CD4-positive, alpha-beta T cell (primary cell): ENCODE measurements at places on chromosomes 6 and 20.

- DNase-seq = no peak
Observed at GRCh38 chr6:20757761-20758160, 223.5 kb downstream of the CDKAL1 start.

GRCh38 chr6:11245381-11246256, 13.2 kb upstream of the NEDD9 start:
- no peak for DNase-seq

DNA sequence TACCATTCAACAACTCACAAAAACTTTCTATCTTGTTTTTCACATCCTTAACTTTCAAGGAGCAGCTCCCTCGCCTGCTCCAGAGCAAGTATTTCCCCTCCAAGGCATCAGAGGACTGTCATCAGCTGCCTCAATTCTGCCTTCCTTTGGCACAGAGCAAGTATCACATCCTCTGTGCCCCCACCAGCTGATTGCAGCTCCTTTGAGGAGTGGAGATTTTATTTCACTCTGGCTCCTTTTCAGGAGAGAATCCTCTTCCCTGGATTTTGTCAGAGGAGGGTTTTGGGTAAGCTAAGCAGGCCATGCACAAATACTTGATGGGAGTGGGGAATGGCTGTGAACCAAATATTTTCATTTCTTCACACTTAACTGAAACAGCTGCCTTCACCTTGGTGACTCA, 610.5 kb upstream of the FLRT3 start:
- DNase-seq = no peak

DNA sequence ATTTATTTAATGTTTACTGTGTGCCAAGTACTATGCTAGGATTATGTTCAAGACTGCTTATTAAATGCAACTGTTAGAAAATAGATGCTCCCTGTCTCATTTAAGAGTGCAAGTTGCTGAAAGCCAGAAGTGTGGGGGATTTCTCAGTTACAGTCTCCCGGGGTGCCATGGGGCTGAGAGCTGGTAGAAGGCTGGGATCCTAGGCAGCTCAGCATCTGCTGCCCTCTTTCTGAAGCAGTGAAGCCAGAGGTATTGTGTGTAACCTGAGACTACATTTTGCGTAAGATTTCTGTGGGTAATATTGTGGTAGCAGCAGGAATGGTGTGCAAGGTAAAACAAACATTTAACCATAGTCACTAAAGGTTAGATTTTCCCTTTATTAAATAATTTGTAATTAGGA, 120.6 kb downstream of the AKAP7 start:
- DNase-seq = no peak

DNA sequence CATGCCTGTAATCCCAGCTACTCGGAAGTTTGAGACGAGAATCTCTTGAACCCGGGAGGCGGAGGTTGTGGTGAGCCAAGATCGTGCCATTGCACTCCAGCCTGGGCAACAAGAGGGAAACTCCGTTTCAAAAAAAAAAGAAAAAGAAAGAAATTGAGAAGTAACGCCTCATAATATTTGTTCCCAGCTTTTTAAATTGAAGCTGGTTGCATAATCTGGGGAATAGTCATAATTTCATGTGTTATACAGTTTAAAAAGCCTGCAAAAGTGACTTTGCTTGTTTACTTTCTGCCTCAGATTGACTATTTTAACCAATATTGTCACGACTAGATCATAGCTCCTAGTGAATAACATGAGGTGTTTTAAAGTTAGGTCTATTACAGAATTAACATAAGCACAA, 7.2 kb downstream of the FAM217B start:
- DNase-seq = no peak

GRCh38 chr6:3151691-3152090, 5.7 kb downstream of the TUBB2A start:
- no peak for DNase-seq

- no peak for DNase-seq
Observed at GRCh38 chr6:53315086-53315724, 33.5 kb downstream of the ELOVL5 start.

GRCh38 chr20:14407336-14407735, 69.9 kb upstream of the FLRT3 start:
- DNase-seq = no peak

- no peak for DNase-seq
Observed at GRCh38 chr20:10330071-10330470, 104.0 kb downstream of the MKKS start.
